ENCODE measurements at places on chromosomes 13 and 19. TPM values are rescaled to one million over a fixed set of nuclear protein-coding genes. Genes with fewer than 3 reads are reported as not detected.

The ZFR2 gene
- total RNA-seq = 0.13 TPM

The GARIN5A gene
- 0.13 TPM for total RNA-seq

The GIPC3 gene
- 1.4 TPM for total RNA-seq

The CCL25 gene
- not detected for total RNA-seq

The MCEMP1 gene
- not detected for total RNA-seq

The ZNF492 gene
- total RNA-seq = 0.63 TPM

The CYP4F8 gene
- not detected for total RNA-seq

The NXNL1 gene
- total RNA-seq = not detected

The HOOK2 gene
- total RNA-seq = 6.2 TPM

The SEMA6B gene
- total RNA-seq = 69.4 TPM

The CABP5 gene
- not detected for total RNA-seq

The FBXO27 gene
- total RNA-seq = 0.77 TPM
